ENCODE measurements at places on chromosomes 12 and 14. TPM values are rescaled to one million over a fixed set of nuclear protein-coding genes. Genes with fewer than 3 reads are reported as not detected.

FAM186B gene
- total RNA-seq = 0.34 TPM

HOTAIR gene
- total RNA-seq = not detected

DACT1 gene
- 0.05 TPM for total RNA-seq

EML1 gene
- 47.1 TPM for total RNA-seq

GPRC5D gene
- not detected for total RNA-seq

CBLN3 gene
- 1.0 TPM for total RNA-seq

CD69 gene
- total RNA-seq = 0.23 TPM

AHNAK2 gene
- total RNA-seq = 24.5 TPM

MIPOL1 gene
- total RNA-seq = 13.0 TPM

TTC7B gene
- 63.3 TPM for total RNA-seq

All from dermis blood vessel endothelial cell (primary cell).